ENCODE measurements at places on chromosomes 6 and 20.

DNA sequence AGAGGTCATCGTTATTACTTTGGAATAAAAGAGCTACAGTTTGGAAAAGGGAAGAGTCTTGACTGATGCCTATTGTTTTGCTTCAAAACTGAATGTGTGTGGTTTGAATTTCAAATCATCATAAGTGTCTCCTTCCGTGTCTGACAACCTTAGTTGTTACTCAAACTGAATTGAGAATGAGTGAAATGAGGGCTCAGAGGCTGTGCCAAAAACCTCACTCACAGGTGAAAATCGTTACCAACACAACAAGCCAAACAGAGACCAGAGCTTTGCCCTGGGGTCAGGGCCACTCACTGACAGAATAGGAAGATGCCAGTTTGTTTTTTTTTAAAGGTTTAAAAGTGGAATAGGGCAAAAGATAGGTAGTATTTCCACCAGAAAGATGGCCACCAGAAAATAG is 15.2 kb upstream of the SIRT5 start:
- no peak for DNase-seq

GRCh38 chr20:5100684-5101347 is 18.9 kb downstream of the PCNA start:
- peak; percentile 54 for DNase-seq

DNA sequence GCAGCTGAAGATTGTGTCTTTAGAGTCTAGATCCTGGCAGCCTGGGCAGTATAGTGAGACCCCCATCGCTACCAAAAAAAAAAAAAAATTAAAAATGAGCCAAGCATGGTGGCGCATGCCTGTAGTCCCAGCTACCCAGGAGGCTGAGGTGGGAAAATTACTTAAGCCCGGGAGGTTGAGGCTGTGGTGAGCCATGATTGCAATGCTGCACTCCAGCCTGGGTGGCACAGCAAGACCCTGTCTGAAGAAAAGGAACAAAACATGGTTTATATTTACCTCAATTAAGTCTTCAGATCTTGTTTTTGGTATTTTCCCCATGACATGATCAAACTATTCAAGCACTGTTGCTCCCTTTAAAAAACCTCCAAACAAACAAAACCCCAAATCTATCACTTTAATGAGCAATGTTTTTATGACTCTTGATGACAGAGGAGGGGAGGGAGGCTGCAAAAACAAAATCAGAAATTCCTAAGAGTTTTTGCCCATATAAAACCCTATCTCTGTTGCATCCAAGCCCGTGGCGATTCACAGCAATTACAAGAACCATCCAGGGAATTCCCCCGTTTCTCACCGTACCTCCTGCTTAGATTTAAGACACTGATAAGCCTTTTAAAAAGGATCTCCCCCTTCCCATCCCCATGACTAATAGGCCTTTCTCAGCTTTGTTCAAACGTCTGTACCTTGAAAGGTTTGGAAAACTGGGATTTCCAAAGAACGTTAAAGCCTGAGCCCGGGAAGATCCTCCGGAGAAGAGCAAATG is 259.9 kb downstream of the BMP7 start:
- no peak for DNase-seq

- DNase-seq: no peak
Observed at GRCh38 chr6:161870236-161870901, 596.5 kb upstream of the AGPAT4 start.

DNA sequence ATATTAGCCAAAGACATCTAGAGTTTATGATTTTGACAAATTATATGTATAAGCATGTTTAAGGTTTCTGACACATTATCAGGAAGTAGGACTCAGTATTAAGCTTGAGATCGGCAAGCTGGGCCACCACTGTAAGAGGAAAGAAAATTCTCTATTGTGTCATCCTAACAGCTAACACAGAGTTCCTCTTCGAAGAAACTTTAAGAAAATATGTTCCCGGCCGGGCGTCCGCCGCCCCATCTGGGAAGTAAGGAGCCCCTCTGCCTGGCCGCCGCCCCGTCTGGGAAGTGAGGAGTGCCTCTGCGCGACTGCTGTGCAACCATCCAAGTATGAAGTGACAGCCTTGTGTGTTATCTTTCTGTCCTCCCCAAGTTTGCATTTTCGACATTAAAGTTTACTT is 23.0 kb downstream of the USP49 start:
- DNase-seq: no peak

GRCh38 chr20:24382331-24382730 is 87.1 kb upstream of the SYNDIG1 start:
- DNase-seq: no peak

DNA sequence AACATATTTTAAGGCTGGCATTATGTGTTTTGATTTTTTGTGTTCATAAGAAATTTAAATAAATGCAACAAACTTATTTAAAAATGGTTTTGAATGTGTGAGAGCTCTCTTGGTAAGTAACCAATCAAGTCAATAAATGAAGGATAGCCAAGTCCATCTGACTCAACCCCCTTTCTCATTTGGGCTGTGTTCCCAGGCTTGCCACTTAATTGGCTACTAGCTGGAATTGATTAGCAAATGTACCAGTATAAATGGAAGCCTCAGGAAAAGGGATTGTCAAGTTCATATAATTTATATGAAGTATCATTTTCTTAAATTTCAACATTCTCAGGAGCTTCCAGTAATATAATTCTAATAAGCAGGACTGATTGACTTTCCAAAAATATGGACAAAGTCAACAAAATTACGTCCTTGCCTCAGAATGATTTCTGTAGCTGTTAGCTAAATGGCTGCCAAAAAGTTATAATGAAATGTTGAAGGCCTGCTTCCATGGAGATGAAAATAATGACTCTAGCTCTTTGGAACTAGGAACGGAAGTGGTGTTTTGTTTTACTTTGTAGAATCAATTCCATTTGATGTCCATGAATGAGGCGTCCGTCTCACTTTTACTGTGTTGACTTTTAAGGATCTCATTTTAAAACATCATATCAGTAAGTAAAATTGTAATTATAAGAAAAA is 614.9 kb downstream of the CDH26 start:
- no peak for DNase-seq

- no peak for DNase-seq
Observed at GRCh38 chr20:57400821-57401564, 9.8 kb downstream of the RBM38 start.

All from stimulated activated CD4-positive, alpha-beta T cell treated with anti-CD3 and anti-CD28 coated beads, Interleukin-1b, Interleukin-23, amount 100 ng/mL, for 24 hours (primary cell).